Activated CD4-positive, alpha-beta T cell treated with anti-CD3 and anti-CD28 coated beads, Interleukin-2, amount 10 ng/mL, durations not matched to agents 24 days and 14 days (primary cell): ENCODE measurements at places on chromosomes 4 and X.

DNA sequence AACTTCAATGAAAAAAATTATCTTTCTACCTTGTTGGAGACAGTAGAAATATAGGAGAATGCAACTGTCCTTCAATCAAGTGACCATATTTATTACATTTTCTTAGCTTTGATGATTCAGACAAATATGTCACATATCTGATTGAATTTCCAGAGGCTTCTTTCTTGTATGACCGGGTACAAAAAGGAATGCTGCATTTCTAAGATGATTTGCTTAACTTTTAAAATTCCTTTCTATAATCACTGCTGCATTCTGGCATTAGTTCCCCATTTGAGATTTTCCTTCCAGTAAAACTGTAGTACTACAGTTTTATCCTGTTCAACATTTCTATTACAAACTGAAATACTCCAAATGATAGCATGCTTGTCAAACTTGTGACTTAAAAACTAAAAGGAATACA lies 5.2 kb downstream of the MFSD8 start:
- DNase-seq, result no peak

- DNase-seq, result no peak
Observed at GRCh38 chrX:19824603-19825002, 62.8 kb downstream of the SH3KBP1 start.

DNA sequence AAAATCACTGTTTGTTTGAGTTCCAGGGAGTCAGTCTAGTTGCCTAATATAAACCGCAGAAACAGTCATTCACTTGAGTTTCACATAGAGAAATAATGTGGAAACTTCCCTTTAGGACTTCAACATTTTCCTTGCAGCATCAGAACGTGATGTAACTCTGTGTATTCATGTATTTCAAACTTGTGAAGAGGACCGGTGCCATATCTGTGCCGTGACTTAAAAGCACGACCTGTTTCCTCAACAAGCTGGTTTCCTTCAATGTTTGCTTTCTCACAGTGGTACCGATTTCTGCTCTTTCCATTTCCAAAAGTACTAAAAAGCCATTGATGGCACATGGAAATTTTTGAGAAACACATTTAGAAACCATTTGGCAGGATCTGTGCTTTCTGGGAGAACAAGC lies 166.6 kb upstream of the RAPGEF2 start:
- DNase-seq, result no peak

GRCh38 chrX:68186552-68187262 lies 246.6 kb downstream of the OPHN1 start:
- no peak for DNase-seq

DNA sequence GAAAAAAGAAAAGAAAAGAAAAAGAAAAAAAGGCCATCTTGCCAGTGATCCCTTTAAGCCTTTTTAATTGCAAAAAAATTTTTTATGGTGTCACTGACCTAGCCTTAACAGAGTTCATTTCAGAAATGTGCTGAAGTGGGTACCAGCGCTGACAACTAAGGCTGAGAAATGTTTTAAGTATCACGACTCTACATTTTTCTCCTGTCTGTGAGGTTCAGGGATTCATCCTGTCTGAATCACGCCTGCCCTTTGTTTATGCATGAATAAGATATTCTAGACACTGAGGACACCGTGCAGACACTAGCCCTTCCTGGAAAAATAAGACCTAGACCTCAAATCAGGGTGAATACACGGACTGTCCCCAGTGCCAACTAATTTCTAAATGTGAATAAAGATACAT lies 154.4 kb upstream of the NOCT start:
- DNase-seq, result no peak
